ENCODE measurements at places on chromosomes 12 and 14. TPM values are rescaled to one million over a fixed set of nuclear protein-coding genes. Genes with fewer than 3 reads are reported as not detected.

- no peak for DNase-seq
Measured at GRCh38 chr12:109580272-109580671, 6.7 kb downstream of the MVK start.

The KRT2 gene
- not detected for total RNA-seq

DNA sequence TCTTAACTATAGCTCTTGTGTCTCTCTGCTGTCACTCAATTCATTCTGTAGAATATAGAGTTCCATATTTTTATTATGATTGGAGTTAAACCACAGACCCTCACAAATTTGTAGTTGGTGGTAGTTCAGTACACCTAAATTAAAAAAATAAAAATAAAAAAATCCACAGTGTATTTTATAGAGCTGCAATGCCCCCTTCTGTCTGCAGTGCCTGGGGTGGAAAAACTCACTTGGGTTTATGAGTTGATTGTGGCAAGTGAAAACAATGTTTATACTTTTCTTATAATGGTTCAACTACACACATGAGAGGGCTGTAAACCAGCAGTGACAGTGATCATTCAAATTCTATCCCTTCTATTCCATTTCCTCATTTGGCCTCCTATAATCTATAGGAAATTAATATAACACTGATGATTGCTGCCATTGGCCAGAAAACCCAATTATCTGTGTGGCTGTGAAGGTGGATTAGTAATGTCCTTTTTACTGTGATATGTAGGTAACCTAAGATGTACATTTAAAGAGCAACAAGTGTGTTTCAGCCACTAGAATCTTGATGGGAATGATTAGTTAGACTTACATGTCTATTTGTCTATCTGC, 166.9 kb upstream of the LRIG3 start:
- DNase-seq = no peak

DNA sequence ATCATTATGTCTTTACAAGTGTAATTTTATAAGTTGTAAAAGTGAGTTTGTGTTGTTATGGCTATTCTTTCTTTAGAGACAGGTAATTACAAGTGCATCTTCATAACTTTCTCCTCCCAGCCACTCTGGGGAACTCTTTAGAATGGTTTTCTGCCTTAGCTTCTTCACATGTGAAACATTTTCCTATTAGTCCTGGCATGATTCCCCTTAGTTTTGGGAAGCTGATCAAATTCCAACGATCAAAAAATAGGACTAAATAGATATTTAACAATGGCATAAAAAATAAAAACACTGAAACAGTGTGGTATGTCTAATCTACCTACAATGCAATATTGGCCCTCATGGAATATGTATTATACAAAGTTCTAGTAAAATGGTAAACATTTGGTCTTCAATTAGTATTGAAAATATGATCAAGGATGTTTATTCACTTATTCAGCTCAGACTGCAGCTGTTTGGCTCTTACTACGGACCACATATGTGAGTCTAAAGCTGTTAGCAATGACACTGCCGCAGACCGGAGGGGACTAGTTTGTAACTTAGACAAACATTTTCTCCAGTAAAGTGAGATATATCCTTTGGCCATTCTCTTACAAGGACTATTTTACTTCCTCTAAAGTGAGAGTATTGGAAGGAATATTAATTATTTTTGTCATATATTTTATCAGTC, 890.8 kb upstream of the USP15 start:
- DNase-seq = no peak

The ADCY4 gene
- 4.0 TPM for total RNA-seq

DNA sequence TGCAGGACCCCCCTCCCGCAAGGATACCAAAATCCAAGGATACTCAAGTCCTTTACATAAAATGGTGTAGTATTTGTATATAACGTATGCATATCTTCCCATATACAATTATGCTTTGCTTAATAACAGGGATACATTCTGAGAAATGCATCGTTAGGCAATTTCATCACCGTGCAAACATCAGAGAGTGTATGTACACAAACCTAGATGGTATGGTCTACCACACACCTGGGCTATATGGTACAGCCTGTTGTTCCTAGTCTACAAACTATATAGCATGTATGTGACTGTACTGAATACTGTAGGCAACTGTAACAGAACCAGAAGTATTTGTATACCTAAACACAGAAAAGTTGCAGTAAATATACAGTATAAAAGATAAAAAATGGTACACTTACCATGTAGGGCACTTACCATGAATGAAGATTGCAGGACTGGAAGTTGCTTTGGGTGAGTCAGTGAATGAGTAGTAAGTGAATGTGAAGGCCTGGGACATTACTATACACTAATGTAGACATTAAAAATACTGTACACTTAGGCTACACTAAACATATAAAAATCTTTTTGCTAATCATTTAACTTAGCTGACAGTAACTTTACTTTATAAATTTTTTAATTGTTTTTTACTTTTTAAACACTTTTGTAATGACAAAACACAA, 141.1 kb downstream of the SLC41A2 start:
- DNase-seq = no peak

The LGR5 gene
- total RNA-seq = not detected

- no peak for DNase-seq
Measured at GRCh38 chr12:46265734-46266133, 3.1 kb downstream of the SLC38A1 start.

GRCh38 chr12:81005606-81006005, 67.9 kb upstream of the LIN7A start:
- no peak for DNase-seq

DNA sequence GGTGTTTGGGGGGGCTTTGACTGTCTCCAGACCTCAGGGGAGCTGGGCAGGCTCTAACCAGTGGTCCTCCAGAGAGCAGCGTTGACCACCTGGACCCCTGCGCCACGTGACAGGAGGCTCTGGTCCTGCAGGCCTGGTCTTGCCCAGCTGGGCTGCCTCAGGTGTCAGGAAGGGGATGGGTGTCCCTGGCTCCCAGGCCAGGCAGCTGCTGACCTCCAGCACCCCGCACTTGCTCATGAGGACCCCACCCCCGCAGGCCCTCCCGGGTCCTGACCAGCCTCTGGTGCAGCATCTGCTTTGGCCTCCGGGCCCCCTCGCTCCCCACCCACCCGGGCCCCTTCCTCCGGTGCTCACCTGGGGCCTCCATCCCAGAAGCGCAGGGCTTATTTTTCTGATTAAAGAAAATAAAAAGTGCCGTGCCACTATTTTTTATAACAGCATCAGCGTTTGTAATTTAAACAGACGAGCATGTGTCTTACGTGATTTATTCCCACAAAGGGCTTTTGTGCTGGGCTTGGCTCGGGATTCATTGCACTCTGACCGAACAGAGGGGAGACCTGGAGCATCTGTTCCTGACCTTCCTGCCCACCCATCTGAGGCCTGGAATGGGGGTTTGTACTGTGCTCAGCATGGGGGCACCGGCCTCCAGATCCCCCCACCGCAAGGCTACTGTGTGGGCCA, 21.7 kb downstream of the FBRSL1 start:
- no peak for DNase-seq

DNA sequence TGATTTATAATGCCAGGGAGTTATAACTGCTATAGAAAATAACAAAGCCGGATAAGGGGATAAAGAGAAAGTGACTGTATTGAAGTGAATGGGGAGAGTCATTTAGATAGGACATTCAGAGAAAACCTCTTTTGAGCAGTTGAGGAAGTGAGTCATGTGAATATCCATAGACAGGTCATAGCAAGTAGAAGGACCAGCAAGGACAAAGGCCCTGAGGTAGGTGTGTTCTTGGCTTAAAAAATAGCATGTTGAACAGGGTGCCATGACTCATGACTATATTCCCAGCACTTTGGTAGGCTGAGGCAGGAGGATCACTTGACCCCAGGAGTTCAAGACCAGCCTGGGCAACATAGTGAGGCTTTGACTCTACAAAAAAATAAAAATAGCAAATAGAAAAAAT, 51.5 kb upstream of the RAP1B start:
- DNase-seq = no peak

DNA sequence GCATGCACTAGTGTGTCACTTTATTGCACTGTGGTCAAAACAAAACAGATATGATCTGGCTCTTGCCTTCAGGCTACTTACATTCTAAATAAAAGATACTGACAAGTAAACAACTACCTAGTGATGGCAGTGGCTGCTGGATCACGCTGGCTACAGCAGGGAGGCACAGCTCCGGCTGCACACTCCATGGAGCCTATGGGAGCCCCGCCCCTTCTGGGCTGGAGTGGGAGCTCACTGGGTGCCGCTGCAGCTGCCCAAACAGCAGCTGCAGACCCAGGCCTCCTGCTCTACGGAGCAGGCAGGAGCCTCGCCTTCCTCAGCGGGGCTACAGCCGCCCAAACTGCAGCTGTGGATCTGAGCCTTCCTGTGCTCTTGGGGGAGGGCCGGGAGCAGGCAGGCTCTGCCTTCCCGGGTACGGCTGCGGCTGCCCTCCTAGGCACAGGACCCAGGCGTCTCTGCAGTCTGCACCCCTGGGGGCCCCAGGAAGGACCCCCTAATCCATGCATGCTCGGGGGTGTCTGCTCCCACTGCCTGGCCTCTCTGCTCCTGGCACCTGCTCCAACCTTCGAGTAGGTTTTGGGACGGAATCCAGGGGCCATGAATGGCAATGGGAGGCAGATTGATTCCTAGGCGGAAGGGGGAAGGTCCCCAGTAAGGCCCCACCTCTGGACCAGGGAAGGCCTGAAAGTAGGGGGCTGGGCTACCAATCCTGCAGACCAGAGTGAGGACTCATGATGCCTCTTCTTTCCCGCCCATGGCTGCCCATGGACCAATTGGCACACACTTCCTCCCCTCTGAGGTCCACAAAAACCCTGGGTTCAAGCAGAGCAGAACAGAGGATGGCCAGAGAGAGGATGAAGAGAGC, 253.1 kb downstream of the ANO6 start:
- no peak for DNase-seq

The CCDC197 gene
- not detected for total RNA-seq

The SERPINA3 gene
- 33.9 TPM for total RNA-seq

The OVCH1 gene
- not detected for total RNA-seq

DNA sequence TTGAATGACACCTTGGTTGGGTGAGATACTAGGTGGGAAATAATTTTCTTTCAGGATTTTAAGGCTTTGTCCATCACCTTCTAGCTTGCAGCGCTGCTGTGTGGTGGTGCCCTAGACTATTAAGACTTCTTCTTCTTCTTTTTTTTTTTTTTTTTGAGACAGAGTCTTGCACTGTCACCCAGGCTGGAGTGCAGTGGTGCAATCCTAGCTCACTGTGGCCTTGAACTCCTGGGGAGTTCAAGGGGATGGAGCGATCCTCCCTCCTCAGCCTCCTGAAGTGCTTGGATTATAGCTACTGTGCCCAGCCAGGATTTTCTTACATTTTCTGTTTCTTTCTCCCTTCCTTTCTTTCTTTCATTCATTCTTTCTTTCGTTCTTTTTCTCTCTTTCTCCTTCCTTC, 10.3 kb upstream of the MTA1 start:
- DNase-seq = no peak

DNA sequence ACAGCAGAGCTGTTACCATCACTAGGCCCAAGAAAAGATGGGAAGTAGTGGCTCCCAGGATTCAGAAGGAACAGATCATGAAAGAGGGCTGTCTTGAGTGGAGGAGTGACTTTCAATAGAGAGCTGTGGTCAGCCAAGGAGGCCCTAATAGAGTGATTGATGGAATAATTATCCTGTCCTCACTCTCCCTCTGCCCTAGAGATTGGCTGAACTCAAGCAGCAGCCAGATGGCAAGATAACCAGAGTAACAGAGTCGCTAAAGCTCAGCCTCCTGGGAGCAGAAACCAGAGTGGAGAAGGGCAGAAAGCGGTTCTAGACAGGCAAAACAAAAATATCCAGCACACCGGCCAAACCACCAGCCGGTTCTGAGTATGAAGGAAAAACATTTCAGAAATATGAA, 23.1 kb downstream of the GMFB start:
- DNase-seq = no peak

All from kidney epithelial cell (primary cell).